ENCODE measurements at places on chromosomes 6 and 20.

- DNase-seq = no peak
Observed at GRCh38 chr6:169233832-169234231, 19.8 kb downstream of the THBS2 start.

- no peak for DNase-seq
Observed at GRCh38 chr6:24859132-24859531, 60.4 kb upstream of the ARMH2 start.

DNA sequence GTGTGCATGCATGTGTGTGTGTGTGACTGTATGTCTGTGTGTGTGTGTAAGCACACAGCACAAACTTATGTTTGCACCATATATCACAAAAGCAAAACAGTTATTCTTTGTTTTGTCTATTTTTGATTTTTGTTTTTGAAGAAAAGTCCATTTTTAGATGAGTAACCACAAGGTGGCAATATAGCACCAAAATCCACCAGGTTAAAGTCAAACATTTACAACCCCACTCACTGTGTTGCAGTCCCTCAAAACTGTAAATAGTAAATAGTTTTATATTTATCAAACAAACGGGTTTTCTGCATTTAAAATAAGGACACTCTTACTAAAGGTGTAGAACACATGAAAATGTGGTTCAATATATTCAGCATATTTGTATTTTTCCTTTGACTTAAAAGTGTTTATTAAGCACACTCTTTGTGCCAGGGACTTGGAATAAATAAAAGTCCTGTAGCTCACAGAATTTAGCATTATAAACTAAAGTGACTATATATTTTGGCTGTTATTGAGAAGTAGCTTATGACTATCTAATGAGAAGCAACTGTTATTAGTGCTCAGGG lies 118.5 kb downstream of the GFRAL start:
- DNase-seq = no peak

DNA sequence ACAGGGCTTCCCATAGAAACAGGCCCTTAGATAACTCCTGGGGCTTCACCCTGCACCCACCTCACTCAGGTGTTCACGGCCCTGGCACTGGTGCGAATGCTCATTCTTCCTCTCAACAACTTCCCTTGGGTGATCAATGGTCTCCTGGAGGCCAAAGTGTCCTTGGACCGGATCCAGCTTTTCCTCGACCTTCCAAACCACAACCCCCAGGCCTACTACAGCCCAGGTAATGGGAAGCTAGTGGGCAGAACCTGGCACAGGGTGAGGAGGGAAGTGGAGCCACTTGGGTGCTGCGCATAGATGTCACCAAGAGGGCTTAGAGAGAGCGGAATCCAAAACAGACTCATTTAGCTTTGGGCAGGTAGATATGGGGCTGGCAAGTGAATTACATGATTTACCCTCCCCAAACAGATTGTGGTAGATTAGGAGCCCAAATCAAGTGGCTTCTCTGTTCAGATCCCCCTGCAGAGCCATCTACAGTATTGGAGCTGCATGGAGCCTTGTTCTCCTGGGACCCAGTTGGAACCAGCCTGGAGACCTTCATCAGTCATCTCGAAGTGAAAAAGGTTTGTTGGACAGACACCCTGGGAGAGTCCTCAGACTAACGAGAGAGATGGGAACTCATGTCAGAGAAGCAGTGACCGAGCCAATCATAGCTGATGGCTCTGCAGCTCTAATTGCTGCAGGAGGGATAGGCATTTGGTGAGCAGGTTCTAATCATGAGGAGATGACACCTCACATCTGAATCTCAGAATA lies 8.5 kb downstream of the ABCC10 start:
- DNase-seq = no peak

DNA sequence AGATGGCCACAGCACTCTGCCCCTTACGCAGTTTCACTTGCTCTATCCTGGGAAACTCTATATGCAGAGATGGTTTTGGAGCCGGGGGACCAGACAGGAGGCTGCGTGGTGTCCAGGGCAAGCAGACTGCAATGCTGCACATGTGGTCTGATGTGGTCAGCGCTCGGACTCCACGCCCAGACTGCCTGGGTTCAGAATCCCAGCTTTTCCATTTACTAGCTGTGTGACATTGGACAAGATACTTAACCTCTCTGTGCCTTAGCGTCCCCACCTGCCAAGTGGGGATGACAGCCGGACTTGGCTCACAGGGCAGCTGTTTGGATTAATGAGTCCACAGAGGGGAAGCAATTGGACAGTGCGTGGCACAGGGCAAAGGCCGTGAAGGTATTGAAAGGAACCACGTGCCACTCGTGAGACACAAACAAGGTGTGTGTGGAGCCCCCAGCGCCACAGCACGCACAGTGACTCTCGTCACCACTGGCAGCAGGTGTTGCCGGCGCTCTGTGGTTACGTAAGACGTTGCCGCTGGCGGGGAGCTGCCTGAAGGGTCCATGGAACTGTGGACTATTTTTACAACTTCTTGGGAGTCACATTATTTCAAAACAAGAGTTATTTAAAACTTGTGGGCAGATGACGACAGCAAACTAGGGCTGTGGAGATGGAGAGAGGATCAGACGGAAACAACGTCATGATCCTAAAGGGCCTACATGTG lies 201.4 kb downstream of the PREX1 start:
- no peak for DNase-seq

DNA sequence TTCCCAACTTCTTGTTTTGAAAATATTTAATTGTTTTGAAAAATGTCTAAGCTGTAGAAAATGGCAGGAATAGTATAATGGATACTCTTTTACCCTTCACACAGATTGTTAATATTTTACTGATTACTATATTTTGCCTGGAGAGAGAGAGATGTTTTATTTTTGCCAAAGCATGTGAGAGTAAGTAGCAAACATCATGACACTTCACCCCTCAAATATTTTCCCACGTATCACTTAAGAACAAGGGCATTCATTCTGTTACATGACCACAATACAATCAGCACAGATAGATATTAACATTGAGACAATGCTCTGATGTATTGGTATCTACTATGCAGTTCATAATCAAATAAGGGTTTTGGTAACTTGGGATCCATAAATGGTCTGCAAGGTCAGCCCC lies 116.5 kb downstream of the CCDC170 start:
- DNase-seq = no peak

DNA sequence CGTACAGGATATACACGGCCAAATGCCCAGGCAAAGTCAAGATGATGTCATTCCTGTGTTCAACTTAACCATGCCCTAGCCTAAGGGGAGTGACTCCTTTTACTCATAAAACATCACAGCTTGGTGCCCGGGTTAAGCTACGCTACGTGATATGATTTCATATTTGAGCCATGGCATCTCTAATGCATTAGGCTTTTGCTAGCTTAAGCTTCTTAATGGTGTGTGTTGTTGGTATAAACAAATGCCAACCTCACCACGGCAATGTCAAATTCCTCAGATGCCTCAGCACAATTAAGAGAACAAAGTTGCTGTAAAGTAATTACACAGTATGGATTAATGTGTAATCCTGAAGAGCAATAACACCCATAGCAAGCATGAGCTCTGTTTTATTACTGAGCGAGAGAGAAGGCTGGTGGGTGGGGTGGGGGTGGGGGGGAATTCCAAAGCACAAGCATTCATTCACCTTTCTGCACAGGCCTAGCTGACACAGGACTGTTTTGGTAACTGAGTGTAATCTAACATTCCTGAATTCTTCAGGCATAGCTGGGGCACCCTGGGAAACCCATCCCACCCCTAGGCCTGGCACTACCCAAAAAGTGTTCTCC lies 44.7 kb upstream of the CNKSR3 start:
- DNase-seq = no peak

- DNase-seq = no peak
Observed at GRCh38 chr20:40241596-40242343, 447.3 kb downstream of the MAFB start.

DNA sequence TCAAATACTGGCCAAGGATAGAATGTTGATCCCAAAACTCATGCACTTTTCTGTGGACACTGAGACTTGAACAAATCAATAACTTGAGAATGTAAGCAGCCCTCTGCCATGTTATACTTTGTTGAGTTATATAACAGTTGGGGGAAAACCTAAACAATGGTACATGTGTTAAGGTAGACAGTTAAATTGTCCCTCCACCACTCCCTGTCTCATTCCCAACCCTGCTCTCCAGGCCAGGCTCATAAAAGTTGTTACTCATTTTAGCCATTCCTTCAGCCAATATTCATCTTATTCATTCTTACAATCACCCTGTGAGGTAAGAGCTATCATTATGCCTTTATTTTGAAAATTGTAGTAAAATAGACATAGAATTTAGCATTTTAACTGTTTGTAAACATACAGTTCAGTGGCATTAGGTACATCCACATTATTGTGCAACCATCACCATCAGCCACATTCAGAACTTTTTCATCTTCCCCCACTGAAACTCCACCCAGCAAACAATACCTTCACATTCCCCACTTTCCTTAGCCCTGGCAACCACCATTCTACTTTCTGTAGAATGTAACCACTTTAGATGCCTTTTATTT lies 38.2 kb upstream of the IER3 start:
- no peak for DNase-seq

GRCh38 chr6:32255199-32256153 lies 31.6 kb upstream of the NOTCH4 start:
- peak; percentile 41 for DNase-seq

GRCh38 chr20:59985864-59986263 lies 27.6 kb downstream of the CDH26 start:
- DNase-seq = peak; percentile 25

DNA sequence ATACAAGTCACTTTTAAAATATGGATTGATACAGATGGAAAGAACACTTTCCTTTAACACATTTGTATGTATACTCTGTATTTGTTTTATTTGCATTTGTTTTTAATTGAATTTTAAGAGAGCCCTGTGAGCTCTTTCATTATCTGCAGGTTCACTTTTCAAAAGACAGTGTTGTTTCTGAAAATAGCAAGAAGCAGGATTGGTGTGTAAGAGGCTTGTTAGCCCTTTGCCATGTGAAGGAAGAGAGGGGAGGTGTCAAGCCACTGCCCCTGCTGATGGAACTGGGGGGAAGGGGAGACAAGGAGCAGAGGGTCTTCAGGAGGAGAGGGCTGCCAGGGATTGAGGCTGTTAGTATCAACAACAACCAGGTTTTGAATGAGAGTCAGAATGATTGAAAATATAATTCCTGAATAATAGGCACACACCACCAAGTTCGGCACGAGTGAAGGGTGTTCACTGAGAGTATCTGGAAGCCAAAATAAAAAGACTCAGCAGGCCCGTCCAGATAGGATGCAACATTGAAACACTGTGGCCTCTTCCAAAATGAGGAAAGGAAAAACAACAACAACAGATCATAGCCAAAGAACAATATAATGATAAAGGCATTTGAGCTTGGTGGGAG lies 12.6 kb upstream of the PBOV1 start:
- no peak for DNase-seq

GRCh38 chr6:119285908-119286625 lies 63.5 kb downstream of the MAN1A1 start:
- no peak for DNase-seq

DNA sequence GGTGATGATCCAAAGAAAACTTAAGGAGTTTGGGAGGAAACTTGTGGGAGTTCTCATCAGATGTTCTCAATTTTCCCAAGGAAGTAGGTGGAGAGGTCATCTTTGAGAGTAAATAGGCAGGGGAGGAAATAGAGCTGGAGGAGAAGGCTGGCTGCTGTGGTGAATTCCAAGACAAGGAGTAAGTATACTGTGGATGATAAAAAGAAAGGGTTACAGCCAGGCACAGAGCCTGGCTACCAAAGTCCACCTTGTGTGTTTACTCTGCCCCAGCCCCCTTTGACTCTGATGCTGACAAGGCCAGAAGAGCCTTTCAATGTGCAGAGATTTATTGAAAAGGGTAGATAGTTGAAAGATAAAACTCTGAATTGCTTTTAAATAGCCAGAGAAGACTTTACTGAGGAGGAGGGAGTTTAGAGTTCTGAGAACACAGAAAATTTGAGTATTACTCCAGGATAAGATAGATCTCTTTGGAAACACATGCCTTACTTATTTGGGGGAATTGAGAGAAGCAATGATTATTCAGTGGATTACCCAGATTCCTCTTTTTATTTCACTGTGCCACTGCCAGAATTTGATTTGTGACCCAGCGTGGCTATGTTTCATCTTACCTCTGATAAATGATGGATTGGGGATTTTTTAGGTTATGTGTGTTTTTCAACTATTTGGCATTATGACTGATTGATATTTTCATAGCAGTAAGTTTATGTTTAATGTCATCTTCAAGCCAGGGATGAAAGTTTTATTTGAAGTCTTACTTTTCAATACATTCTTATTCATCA lies 182.6 kb upstream of the JAG1 start:
- DNase-seq = no peak

DNA sequence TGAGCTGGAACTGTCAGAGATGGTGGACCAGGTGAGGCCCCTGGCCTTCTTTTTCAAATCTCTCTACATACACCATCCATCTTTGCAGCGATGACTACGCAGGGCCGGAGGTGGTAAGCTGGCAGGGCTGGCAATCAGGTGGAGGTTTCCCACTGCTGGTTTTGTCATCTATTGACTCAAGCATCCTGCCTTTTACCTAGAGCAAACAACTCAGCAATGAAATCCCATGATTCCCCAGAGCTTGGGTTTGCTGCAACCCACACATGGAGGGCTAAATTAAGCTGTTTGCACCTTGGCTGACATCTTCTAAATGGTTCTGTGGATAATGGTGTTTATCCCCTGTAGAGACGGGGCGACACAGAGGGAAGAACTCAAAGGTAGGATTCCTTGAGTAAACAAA lies 170.2 kb downstream of the SCP2D1 start:
- DNase-seq = no peak

DNA sequence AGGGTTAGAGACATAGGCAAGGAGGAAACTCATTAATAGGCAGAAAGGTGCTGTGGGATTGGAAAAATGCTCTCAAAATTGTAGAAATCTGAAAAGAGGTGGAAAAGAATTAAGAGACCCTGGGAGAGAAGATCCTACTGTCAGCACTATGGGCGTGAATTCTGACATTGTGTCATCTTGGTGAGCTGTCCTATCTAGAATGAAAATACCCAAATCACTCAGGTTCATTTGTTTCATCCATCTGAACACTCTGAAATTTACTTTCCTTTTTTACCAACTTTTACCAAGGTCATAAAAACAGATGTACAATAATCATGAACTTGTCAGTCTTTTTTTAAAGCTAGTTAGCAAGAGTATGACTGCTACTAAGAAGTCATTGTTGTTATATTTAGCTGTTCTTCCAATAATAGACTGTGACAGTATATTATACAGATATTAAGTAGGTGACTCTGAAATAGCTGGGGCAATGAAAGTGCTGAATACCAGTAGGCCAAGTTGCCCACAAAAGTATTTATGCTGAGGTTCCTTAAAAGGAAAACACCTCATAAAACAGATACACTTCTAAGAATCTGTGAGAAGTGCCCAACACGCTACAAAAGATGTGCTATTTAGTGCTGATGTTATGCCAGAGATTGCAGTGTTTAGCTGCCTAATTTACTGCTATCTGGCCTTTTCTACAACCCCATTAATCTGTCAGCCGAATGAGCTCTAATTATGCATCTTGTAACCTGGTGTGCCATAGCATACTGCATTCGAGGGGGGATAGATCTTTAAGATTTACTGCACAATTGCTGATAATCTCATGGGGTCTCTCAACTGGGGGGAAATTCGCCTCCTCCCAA lies 217.5 kb upstream of the SUPT3H start:
- DNase-seq = no peak

GRCh38 chr20:10565191-10565921 lies 108.4 kb downstream of the JAG1 start:
- no peak for DNase-seq

- no peak for DNase-seq
Observed at GRCh38 chr6:65155083-65155482, 551.9 kb downstream of the EYS start.

- peak; percentile 66 for DNase-seq
Observed at GRCh38 chr20:63942250-63942951, 13.8 kb downstream of the UCKL1 start.

- DNase-seq = no peak
Observed at GRCh38 chr6:51569594-51569993, 517.8 kb downstream of the PKHD1 start.

GRCh38 chr6:170153436-170154319 lies 137.2 kb downstream of the DLL1 start:
- DNase-seq = no peak
